ENCODE measurements at places on chromosomes 3 and 15. TPM values are rescaled to one million over a fixed set of nuclear protein-coding genes. Genes with fewer than 3 reads are reported as not detected.

Gene PRR20G
- total RNA-seq: not detected

Gene EFHB
- 0.62 TPM for total RNA-seq

Gene NEIL1
- 6.5 TPM for total RNA-seq

Gene CMTM8
- 9.3 TPM for total RNA-seq

Gene GOLGA6L7
- total RNA-seq: not detected

Gene ZNF860
- 0.30 TPM for total RNA-seq

Gene U2SURP
- total RNA-seq: 208 TPM

Gene PLS1
- total RNA-seq: 5.1 TPM

Gene PTX3
- 0.23 TPM for total RNA-seq

Gene CPNE4
- not detected for total RNA-seq

Gene TRAT1
- total RNA-seq: 22.5 TPM

Data from activated CD4-positive, alpha-beta T cell treated with anti-CD3 and anti-CD28 coated beads for 36 hours (primary cell).